K562 (cell line): ENCODE measurements at places on chromosomes 12 and 14. TPM values are rescaled to one million over a fixed set of nuclear protein-coding genes. Genes with fewer than 3 reads are reported as not detected.

The FLRT2 gene
- not detected in 2 replicates for polyA plus RNA-seq

DNA sequence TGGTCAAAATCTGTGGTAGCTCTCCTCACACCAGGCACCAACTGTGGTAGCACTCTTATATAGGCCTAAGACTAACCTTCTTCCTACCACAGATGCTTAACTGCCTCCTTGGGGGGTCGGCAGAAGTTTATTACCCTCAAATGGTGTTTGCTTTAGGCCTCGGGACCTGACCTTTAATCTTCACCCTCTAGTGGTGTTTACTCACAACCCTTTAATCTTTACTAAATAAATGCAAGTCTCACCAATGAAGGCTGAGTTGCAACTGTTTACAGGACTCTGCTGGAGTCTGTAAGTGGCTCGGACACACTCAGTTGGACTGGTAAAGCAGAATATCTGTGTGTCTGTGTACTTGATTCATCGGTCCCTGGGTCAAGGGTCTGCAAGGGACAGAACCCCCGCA, 29.4 kb downstream of the CCER1 start:
- no peaks in the 10 kb centered on the region for H3K4me1 ChIP-seq
- H3K36me3 ChIP-seq, result no peaks in the 10 kb centered on the region
- no peaks in the 10 kb centered on the region for H3K27me3 ChIP-seq

- no peak for DNase-seq
- no peak overlapping the region for H3K4me3 ChIP-seq
- no peaks in the 10 kb centered on the region for H3K36me3 ChIP-seq
- no peaks in the 10 kb centered on the region; the same call in 2 of the 3 replicates for H3K27me3 ChIP-seq
Observed at GRCh38 chr12:10073261-10073660, 25.5 kb downstream of the CLEC1A start.

DNA sequence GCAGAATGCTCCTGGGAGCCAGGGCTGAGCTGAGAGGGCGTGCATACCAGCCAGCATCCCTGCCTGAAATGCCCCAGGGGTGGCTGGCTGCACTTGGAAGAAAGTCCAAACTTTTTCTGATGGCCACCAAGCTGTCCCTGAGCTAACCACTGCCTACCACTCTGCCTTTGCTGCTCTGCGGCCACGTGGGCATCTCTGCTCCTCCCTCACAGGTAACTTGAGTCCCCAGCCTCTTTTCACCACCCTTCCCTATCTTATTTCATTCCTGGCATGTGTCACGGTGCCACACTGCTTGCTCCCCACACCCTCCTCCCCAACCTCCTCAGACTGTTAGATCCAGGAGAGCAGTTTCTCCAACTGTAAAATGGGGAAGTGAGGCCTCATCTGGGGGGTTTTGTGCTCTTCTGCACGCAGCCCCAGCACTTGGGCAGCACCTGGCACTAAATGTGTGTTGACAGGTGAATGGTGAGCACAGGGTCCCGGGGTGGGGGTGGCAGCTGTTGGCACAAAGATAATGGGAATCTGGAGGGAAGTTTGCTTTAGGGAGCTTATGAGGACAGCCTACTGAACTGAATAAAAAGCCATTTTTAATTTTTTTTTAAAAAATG, 113.0 kb downstream of the GLT1D1 start:
- no peak overlapping the region for H3K4me3 ChIP-seq
- no peak overlapping the region for H3K27ac ChIP-seq
- H3K36me3 ChIP-seq, result no peaks in the 10 kb centered on the region
- peaks cover 3% of the 10 kb centered on the region; the same call in 1 of the 3 replicates for H3K27me3 ChIP-seq
- DNase-seq, result no peak
- H3K4me1 ChIP-seq, result no peaks in the 10 kb centered on the region

The RASSF9 gene
- polyA plus RNA-seq, result not detected in 2 replicates

DNA sequence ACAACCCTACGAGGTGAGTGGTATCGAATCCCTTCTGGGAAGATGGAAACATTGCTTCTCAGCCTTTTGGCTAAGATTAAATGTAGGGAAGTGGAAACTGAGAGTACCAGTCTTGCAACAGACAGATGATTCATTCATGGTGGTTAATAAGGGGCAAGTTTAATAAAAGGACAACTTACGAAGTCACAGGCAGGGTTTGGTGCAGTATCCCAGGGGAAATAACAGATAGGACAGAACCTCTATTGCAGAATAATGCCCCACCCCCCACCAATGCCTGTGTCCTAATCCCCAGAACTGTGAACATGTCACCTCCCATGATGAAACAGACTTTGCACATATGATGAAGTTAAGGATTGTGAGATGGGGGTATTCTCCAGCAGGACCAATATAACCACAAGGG, 212.5 kb downstream of the TBX5 start:
- no peak overlapping the region for H3K27ac ChIP-seq
- H3K36me3 ChIP-seq, result no peaks in the 10 kb centered on the region
- H3K4me3 ChIP-seq, result no peak overlapping the region
- H3K27me3 ChIP-seq, result no peaks in the 10 kb centered on the region; the same call in 1 of the 2 replicates
- H3K4me1 ChIP-seq, result no peaks in the 10 kb centered on the region

DNA sequence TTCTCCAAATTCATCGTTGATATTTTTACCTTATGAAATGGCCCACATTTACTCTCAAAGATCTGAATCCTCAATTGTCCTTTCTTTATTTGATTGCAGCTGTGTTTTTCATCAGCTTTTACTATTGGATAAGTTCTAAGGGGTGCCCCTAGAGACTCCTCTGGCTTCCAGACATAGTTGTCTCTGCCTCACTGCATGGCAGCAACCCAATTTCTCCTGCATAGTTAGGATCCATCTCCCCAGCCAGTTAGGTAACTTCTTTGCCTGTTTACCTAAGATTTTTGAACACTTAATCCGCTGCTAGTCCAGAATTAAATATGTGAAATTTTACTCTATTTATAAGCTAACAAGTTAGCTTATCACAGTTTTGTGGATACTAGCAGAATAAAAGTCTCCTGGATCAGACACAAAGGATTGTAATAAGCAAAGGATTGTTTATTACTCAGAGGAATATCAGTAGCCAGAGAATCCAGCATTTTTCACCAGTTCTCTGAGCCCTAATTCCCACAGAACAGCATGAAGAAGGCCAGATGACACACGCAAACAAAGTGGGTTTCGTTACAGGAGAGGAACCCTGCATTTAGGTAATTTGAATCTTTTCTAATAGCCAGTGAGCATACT, 101.1 kb downstream of the BBS10 start:
- no peak overlapping the region for H3K27ac ChIP-seq
- no peak for DNase-seq
- no peaks in the 10 kb centered on the region for H3K27me3 ChIP-seq
- H3K4me3 ChIP-seq, result no peak overlapping the region

The ZDHHC22 gene
- polyA plus RNA-seq, result not detected in 2 replicates

DNA sequence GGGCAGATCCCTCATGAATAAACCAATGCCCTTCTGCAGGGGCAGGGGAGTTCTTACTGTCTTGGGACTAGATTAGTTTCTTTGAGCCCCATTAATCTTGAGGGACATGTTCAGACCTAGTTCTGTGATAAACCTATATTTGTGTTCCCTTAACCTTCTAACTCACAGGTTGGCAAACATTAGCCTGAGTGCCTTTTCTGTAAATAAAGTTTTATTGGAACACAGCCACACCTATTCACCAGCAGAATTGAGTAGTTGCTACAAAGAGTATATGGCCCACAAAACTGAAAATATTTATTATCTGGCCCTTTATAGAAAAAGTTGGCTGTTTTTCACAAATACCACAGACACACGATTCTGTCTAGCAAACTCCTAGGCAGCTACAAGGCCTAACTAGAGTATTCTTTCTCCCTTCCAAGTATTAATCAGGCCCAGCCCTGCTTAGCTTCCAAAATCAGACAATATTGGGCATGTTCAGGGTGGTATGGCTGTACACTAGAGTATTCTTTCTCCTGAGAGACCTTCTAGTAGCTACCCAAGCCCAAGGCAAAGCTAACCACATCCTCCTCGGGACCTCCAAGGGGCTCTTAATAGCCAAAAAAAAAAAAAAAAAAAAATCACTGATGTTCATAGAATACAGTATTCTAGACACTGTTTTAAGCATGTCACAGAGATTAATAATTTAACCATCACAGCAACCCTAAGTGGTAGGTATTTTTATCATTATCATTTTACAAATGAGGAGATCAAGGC, 199.3 kb upstream of the PWP1 start:
- no peak overlapping the region for H3K27ac ChIP-seq
- H3K4me1 ChIP-seq, result no peaks in the 10 kb centered on the region
- H3K4me3 ChIP-seq, result no peak overlapping the region
- no peaks in the 10 kb centered on the region for H3K27me3 ChIP-seq
- DNase-seq, result no peak
